ENCODE measurements at places on chromosomes 7 and 10. TPM values are rescaled to one million over a fixed set of nuclear protein-coding genes. Genes with fewer than 3 reads are reported as not detected.

The TRIM4 gene
- 14.1 TPM for total RNA-seq

The CTTNBP2 gene
- 10.8 TPM for total RNA-seq

GRCh38 chr7:93146472-93147141, 1.6 kb downstream of the SAMD9L start:
- H3K27ac ChIP-seq = no peak overlapping the region
- H3K4me1 ChIP-seq = peaks cover 18% of the 10 kb centered on the region
- DNase-seq = no peak
- peaks cover 47% of the 10 kb centered on the region for H3K27me3 ChIP-seq
- no peaks in the 10 kb centered on the region for H3K36me3 ChIP-seq

GRCh38 chr10:2837674-2838073, 229.7 kb upstream of the PFKP start:
- no peak overlapping the region for H3K4me3 ChIP-seq
- no peak overlapping the region for H3K27ac ChIP-seq
- H3K27me3 ChIP-seq = peaks cover 51% of the 10 kb centered on the region
- no peaks in the 10 kb centered on the region for H3K36me3 ChIP-seq
- peaks cover 6% of the 10 kb centered on the region for H3K4me1 ChIP-seq

DNA sequence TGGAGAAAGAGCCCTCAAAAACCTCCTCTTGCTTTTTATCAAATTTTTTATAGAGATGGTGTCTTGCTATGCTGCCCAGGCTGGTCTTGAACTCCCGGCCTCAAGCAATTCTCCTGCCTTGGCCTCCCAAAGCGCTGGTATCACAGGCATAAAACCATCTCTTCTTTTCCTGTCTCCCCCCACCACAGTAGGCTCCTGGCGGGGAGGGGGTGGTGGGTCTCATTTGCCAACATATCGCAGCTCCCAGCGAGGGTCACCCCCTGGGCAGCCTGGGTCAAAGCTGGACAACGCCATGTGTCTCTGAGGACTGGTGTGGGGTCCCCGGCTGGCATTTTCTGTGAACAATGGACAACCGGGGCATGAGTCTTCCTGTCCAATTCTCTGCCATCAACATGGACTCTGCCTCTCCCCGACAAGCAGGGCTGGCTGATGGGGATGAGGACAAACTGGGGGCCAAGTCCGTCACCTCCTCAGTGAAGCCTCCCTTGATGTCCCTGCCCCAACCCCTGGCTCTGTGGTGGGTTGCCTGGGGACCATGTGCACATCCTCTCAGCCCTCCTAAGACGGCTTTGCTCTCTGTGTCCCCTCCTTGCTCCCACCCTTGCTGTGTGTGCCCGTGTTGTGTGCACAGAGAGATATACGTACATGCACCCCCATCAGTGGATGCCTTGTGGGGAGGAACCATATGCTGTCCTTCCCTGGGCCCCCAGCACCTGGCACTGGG, 86.4 kb upstream of the GNA12 start:
- no peaks in the 10 kb centered on the region for H3K36me3 ChIP-seq
- H3K4me3 ChIP-seq = no peak overlapping the region
- DNase-seq = no peak
- H3K27ac ChIP-seq = no peak overlapping the region
- H3K4me1 ChIP-seq = no peaks in the 10 kb centered on the region

DNA sequence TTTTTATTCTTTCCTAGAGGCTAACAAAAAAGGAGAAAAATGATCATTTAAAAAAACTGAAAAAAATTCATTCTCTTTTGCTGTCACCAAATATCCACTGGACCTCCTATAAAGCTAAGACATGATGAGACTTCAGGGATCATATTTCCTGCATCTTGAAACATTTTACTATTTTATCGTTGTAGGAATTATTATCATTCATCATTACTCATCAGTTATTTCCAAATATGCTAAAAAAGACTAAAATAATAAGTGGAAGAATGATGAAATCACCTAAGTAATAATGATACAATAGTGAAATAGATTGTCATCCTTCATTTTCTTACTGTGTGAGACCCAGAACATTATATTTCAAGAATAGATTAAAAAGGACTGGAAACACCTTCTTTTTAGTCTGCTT, 28.3 kb downstream of the TAF3 start:
- H3K27ac ChIP-seq = no peak overlapping the region
- peaks cover 2% of the 10 kb centered on the region for H3K36me3 ChIP-seq
- H3K4me1 ChIP-seq = no peaks in the 10 kb centered on the region

GRCh38 chr10:36271627-36272340, 629.7 kb upstream of the FZD8 start:
- H3K27ac ChIP-seq = no peak overlapping the region
- no peak for DNase-seq
- no peak overlapping the region for H3K4me3 ChIP-seq
- no peaks in the 10 kb centered on the region for H3K27me3 ChIP-seq
- no peaks in the 10 kb centered on the region for H3K36me3 ChIP-seq
